ENCODE measurements at places on chromosomes 3 and 15. TPM values are rescaled to one million over a fixed set of nuclear protein-coding genes. Genes with fewer than 3 reads are reported as not detected.

The NDUFB5 gene
- total RNA-seq: 52.3 TPM

The HCLS1 gene
- total RNA-seq: 0.14 TPM

The THBS1 gene
- total RNA-seq: 23.9 TPM

The SUMF1 gene
- 20.6 TPM for total RNA-seq

The RIOX2 gene
- 27.7 TPM for total RNA-seq

The SLC12A6 gene
- total RNA-seq: 4.9 TPM

The GP5 gene
- total RNA-seq: not detected

The PDIA5 gene
- 24.2 TPM for total RNA-seq

The ITIH1 gene
- total RNA-seq: not detected

The PSMA4 gene
- total RNA-seq: 405 TPM

The IL20RB gene
- 0.91 TPM for total RNA-seq

The LRRC58 gene
- 16.1 TPM for total RNA-seq

The TERC gene
- total RNA-seq: 0.35 TPM

The TLR9 gene
- total RNA-seq: 0.05 TPM

The TMOD2 gene
- total RNA-seq: 1.7 TPM
